ENCODE measurements at places on chromosomes 2 and 18.

DNA sequence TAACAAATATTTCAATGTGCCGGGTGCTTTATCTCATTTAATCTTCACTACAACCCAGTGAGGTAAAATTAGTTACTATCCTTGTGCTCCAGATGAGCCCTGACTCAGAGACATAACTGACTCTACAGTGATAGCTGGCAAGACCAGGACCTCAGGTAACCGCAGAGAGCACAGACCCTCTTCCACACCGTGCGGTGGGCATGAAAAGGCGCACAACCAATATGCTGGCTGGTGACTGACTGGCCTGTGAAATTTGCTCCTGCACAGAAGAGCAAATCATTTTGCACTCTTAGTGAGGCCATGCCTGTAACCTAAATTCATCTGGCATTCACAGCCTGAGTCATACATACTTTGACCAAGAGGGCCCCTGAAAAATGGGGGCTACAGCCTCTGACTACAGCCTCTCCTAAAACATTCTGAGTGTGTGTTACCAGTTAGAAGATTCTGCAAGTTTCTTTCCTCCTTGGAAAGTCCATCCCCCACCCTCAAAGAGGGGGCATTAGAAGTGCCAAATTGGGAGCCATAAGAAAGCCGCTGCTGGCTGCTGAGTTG is 22.4 kb upstream of the MSGN1 start:
- DNase-seq = no peak
- no peaks in the 10 kb centered on the region for H3K27me3 ChIP-seq
- H3K36me3 ChIP-seq = no peaks in the 10 kb centered on the region
- H3K4me3 ChIP-seq = no peak overlapping the region
- H3K27ac ChIP-seq = no peak overlapping the region

GRCh38 chr2:173252581-173252980 is 102.1 kb upstream of the CDCA7 start:
- no peak overlapping the region for H3K4me3 ChIP-seq
- H3K4me1 ChIP-seq = no peaks in the 10 kb centered on the region
- no peak overlapping the region for H3K27ac ChIP-seq
- DNase-seq = no peak

DNA sequence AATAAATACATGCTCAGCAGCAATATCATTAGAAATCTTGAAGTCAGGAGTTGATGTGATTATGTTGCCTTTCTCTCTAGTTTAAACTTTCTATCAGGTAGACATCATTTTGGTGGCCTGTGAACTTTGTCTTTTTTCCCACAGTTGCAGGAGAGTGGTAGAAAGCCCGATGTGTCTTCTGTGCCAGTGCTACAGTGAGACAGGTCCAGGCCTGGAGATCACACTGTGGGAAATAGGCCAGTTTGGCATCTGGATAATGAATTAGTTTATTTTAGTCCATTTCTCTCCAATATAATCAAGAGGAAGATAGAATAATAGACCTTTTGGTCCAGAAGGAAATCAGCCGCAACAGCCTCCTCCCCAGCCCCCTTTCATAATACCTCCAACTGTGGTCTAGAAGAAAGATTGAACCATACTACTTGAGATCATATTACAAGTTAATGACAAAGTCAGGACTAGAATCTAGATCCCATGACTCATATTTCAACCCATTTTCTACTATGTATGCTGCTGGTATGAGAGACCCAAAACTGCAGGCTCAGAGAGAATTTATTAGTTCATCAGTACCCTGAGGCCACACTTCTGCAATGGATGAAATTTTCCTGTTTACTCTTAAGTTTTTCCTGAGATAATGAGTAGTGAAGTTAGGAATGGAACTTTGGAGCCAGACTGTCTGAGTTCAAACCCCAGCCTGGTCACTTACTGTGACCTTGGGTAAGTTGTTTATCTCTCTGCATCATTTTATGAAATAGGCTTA is 20.6 kb downstream of the KCMF1 start:
- peaks cover 4% of the 10 kb centered on the region for H3K36me3 ChIP-seq
- no peak overlapping the region for H3K4me3 ChIP-seq
- peaks cover 29% of the 10 kb centered on the region for H3K4me1 ChIP-seq

DNA sequence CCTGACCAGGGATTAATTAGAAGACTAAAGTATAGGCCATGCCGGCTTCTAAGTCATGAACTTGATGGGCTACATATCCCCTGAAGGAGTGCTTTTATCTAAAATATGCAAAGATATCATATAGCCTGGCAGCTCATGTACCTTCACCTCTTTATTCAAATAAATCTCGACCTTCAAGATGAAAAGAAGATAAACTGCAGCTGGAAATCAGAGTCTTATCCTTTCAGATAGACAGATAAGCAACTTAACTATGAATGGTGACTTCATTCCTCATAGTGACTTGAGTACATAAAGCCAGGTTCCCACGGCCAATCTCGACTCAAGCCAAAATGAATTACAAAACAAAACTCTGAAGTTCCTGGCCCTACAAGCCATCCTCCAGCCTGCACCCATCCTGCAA is 165.3 kb upstream of the KLHL29 start:
- no peaks in the 10 kb centered on the region for H3K27me3 ChIP-seq
- no peak overlapping the region for H3K27ac ChIP-seq
- no peaks in the 10 kb centered on the region for H3K4me1 ChIP-seq
- DNase-seq = no peak

- no peaks in the 10 kb centered on the region for H3K27me3 ChIP-seq
- no peak overlapping the region for H3K4me3 ChIP-seq
- H3K4me1 ChIP-seq = peaks cover 29% of the 10 kb centered on the region
These were observed 4.4 kb downstream of the IL1B start for GRCh38 chr2:112831946-112832840.

DNA sequence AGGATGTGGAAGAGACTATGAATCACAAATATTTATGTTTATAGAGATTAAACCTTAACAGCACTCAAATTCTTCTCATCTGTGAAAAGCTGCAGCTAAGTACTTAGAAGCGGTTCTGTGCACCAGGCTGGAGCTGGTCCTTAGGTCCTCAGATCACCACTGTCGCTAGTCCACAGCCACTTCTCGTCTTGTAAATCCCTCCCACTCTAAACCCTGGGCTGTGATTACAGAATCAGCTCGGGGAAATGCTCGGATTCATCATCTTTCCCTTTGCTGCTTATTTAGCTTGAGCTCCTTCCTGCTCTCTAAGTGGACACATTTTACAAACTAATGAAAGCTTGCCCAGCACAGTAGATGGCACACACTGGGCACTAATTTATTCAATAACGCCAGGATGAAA is 61.7 kb downstream of the RNF152 start:
- H3K27ac ChIP-seq = no peak overlapping the region
- H3K4me3 ChIP-seq = no peak overlapping the region
- H3K27me3 ChIP-seq = peaks cover 23% of the 10 kb centered on the region
- H3K36me3 ChIP-seq = no peaks in the 10 kb centered on the region

DNA sequence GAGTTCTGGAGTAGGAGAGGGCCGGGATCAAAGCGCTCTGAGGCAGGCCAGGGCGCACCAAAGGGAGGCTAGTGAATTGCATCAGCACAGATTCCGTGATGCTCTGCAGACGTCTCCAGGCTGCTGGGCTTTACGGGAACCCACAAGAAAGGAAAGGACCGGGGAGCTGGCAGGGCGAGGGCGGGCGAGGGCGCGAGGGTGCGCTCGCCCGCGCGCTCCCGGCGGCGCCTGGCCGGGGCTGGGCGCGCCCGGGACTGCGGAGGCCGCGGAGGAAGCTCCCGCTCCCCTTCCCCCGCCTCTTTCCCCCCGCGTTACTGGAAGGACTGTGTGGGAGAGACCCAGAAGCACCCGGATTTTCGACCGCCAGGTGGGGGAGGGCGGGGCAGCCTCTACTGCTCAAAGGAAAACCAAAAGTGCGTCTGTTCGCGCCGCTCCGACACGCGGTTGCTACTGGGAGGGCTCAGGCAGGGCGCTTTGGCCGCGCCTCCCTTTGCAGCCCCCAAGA is 2.4 kb upstream of the FOSL2 start:
- peaks cover 3% of the 10 kb centered on the region for H3K36me3 ChIP-seq
- H3K27ac ChIP-seq = peak overlapping the region; percentile 66
- peak; percentile 56 for DNase-seq

DNA sequence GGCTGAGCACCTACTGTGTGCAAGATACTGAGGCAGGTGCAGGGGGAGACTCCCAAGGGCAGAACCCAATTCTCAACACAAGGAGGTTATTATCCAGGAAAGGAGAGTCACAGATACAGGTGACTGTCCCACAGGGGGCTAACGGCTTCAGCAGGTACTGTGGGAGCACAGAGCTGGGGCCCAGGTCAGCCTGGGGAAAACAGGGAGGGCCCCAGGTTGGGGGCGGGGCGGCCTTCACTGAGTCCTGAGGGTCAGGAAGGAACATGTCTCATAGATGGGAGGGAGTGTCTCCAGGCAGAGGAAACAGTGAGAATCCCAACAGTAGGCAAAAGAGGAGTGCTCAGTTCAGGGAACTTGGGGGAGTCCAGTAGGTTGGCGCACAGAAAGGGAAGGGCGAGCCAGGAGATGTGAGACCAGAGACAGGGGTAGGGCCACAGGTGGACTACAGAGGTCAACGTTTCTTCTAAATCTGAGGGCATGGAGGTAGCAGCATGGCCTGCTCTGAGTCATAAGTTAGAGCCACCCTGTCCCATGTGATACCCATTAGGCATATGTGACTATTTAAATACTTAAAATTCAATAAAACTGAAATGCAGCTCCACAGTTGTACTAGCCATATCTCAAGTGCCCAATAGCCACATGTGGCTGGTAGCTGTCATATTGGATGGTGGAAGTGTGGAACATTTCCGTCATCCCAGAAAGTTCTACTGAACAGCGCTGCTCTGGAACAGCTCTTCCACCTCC is 157.2 kb downstream of the TTC32 start:
- no peak for DNase-seq
- no peaks in the 10 kb centered on the region for H3K4me1 ChIP-seq
- no peak overlapping the region for H3K4me3 ChIP-seq
- no peaks in the 10 kb centered on the region for H3K27me3 ChIP-seq
- H3K27ac ChIP-seq = no peak overlapping the region

All from activated B cell treated with CpG ODN at 0.5 μM for 24 hours (primary cell).